Thoracic aorta (tissue), 2 donors: ENCODE measurements at places on chromosomes 5 and 9.
A peak's percentile ranks its signal among the peaks of the same experiment; 100 is the strongest.

GRCh38 chr9:86454701-86455615 lies 100.7 kb upstream of the TUT7 start:
- H3K27me3 ChIP-seq: no peaks in the 10 kb centered on the region
- H3K4me3 ChIP-seq: peak overlapping the region; percentile 50
- H3K27ac ChIP-seq: no peak overlapping the region
- DNase-seq: no peak
- H3K36me3 ChIP-seq: no peaks in the 10 kb centered on the region

DNA sequence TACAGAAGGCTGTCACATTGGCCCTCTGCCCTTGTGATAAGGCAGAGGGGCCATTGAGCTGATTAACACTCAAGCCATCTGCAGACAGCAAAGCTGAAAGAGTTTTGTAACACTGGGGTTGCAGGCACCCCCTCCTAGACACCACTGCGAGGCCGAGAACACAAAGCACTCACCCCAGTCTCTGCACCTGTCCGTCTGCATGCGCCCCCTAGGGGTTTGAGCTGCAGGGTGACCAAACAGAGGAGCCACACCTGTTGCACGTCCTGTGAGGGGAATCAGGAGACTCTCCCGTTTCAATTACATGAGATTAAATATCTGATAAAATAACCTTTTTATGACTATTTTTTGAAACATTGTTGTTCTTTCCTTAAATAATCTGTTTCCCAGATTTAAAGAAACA lies 1180.4 kb downstream of the CDH9 start:
- no peaks in the 10 kb centered on the region for H3K4me1 ChIP-seq
- no peaks in the 10 kb centered on the region for H3K36me3 ChIP-seq
- H3K27ac ChIP-seq: no peak overlapping the region
- no peaks in the 10 kb centered on the region for H3K27me3 ChIP-seq

- H3K27ac ChIP-seq: no peak overlapping the region
- peaks cover 46% of the 10 kb centered on the region for H3K4me1 ChIP-seq
- no peaks in the 10 kb centered on the region for H3K27me3 ChIP-seq
- DNase-seq: no peak
These were observed 14.7 kb downstream of the NIPBL start for GRCh38 chr5:36891266-36891665.

DNA sequence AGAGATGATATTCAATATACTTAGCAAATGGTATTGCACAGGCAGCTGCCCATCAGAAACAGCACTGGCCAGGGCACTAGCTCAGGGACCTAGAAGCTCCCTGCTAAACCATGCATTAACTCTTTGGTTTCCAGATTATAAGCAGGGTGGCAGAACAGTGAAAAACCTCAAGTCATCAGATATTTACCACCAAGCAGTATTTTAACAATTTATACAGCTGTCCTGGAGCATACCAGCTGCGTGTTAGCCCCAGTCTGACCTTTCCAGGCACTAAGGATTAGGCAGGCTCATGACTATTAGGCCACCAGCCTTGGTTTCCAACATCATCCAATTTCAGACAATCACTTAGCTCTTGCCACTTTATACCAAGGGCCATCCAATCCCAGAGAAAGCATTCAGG lies 326.5 kb downstream of the CAAP1 start:
- H3K4me3 ChIP-seq: no peak overlapping the region
- no peaks in the 10 kb centered on the region for H3K27me3 ChIP-seq
- H3K4me1 ChIP-seq: no peaks in the 10 kb centered on the region

DNA sequence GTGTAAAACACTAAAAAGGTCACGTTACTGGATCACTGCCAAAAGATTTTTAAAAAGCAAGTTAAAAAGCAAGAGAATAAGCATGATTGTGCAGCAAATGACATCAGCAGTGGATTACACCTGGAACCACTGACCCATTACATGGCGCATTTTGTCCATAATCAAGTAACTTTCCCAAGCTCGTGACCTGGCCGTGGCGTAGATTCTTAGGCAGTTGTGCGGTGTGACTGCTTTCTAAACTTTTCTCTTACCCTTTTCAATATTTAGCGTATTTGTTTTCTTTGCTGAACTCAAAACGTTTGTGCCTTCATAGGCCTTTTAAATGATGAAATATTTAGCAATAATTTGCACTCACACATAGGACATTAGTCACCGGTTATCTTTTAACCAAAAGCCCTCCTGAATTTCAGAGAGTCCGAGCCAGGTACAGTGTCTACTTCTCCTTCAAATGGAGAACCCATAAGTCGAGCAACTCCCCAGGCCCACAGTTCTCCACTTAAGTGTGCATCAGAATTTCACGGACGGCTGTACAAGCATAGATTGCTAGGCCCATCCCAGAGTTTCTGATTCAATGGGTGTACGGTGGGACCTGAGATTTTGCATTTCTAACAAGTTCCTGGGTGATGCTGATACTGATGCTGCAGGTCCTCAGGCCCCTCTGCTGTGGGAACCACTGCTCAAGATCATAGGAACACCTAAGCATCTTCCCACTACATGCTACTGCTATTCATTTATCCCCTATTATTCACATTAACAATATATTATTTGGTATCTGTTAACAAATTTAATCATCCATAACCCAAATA lies 144.4 kb downstream of the GLIS3 start:
- no peaks in the 10 kb centered on the region for H3K36me3 ChIP-seq
- no peak overlapping the region for H3K27ac ChIP-seq
- H3K4me3 ChIP-seq: no peak overlapping the region
- no peak for DNase-seq
- no peaks in the 10 kb centered on the region for H3K4me1 ChIP-seq
- no peaks in the 10 kb centered on the region for H3K27me3 ChIP-seq

DNA sequence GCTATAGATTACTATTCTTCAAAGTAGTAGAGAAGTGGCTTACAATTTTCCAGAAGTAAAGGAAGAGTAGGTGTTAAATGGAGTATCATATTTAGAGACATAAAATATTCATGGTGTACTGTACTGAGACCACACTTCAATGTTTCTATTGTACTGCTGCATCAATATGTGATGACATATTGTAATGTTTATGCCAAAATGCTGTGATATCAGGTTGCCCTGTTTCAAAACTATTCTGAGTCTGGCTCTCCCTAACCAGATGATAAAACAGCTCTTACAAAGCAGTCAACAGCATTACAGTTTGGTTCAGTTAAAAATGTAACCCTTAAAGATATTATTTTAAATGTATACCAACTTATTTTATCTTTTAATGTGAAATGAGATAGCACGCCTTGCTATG lies 30.8 kb upstream of the ACOT12 start:
- DNase-seq: no peak
- H3K36me3 ChIP-seq: no peaks in the 10 kb centered on the region
- no peaks in the 10 kb centered on the region for H3K27me3 ChIP-seq

GRCh38 chr9:81390792-81391456 lies 298.4 kb downstream of the TLE1 start:
- no peaks in the 10 kb centered on the region for H3K27me3 ChIP-seq
- H3K4me1 ChIP-seq: peaks cover 24% of the 10 kb centered on the region
- no peaks in the 10 kb centered on the region for H3K36me3 ChIP-seq
- DNase-seq: no peak
- no peak overlapping the region for H3K27ac ChIP-seq
- no peak overlapping the region for H3K4me3 ChIP-seq

GRCh38 chr9:32698706-32699277 lies 63.3 kb upstream of the TAF1L start:
- no peaks in the 10 kb centered on the region for H3K27me3 ChIP-seq
- H3K36me3 ChIP-seq: no peaks in the 10 kb centered on the region
- no peaks in the 10 kb centered on the region for H3K4me1 ChIP-seq

GRCh38 chr5:165152058-165152457 lies 1646.6 kb downstream of the MAT2B start:
- H3K4me3 ChIP-seq: no peak overlapping the region
- H3K27me3 ChIP-seq: no peaks in the 10 kb centered on the region
- no peak overlapping the region for H3K27ac ChIP-seq
- H3K36me3 ChIP-seq: no peaks in the 10 kb centered on the region
- DNase-seq: no peak
- no peaks in the 10 kb centered on the region for H3K4me1 ChIP-seq

GRCh38 chr5:159873680-159874079 lies 42.6 kb upstream of the ADRA1B start:
- H3K27me3 ChIP-seq: no peaks in the 10 kb centered on the region
- no peak overlapping the region for H3K4me3 ChIP-seq
- H3K36me3 ChIP-seq: no peaks in the 10 kb centered on the region
- DNase-seq: no peak
- H3K27ac ChIP-seq: no peak overlapping the region

DNA sequence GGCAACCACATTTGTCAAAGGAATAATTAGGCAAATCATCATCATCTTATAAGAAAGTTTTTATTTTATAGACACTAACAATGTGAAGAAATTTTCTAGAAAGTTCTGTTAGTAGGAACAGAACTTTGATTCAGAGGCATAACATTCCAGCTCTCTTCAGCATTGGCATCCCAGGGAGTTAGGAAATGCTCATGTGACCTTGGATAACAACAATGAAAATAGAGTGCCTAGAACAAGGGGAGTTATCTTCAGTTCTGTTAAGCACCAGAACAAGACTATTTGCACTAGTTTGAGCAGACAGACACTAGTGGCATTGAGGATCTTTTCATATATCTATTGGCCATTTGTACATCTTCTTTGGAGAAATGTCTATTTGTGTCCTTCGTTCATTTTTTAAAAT lies 7.0 kb upstream of the NMUR2 start:
- no peak overlapping the region for H3K27ac ChIP-seq
- H3K27me3 ChIP-seq: no peaks in the 10 kb centered on the region
- no peaks in the 10 kb centered on the region for H3K4me1 ChIP-seq

- DNase-seq: no peak
- no peak overlapping the region for H3K4me3 ChIP-seq
- H3K27ac ChIP-seq: no peak overlapping the region
- H3K36me3 ChIP-seq: no peaks in the 10 kb centered on the region
These were observed 63.6 kb upstream of the TNPO1 start for GRCh38 chr5:72752909-72753308.

DNA sequence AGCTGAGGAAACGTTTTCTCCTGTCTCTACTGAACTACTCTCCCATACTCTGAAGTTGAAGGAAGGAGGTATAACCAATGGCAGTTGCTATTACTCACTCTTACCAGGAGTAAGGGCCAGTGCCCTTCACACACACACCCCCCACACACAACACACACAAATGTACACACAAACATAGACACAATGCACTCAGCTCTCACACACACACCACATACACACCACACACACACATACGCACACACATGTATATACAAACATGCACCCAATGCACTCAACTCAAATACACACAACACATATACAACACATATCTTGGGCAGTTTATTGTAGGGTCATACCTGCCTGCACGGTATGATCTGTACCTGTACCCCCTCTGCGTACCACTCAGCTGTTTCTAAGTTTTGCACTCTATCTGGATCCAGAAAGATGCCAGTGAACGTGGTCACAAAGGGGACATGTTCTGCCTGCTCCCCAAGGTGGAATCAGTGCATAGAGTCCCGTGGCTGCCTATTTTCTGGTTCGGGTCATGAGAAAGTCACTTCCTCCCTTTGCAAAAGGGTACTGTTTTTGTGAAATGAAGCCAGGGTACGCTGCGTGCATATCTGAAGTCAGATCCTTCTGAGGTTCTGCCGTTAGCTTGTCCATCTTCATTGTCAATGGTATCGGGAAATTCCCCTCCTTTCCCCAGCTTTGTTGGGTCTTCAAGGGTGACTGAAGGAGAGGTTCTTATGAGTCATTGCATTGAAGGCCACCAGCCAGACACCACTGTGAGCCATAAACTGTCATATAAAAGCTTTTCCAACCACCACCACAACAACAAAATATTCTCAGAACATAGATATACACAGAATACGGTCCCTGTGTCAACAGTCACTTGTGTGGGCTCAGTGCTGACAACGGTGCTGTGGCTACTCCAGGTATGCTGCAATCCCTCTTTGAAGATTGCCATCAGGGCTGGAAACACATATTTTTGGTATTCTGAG lies 131.9 kb downstream of the UGCG start:
- H3K27ac ChIP-seq: no peak overlapping the region
- no peaks in the 10 kb centered on the region for H3K36me3 ChIP-seq
- peaks cover 16% of the 10 kb centered on the region for H3K4me1 ChIP-seq
- no peak overlapping the region for H3K4me3 ChIP-seq

DNA sequence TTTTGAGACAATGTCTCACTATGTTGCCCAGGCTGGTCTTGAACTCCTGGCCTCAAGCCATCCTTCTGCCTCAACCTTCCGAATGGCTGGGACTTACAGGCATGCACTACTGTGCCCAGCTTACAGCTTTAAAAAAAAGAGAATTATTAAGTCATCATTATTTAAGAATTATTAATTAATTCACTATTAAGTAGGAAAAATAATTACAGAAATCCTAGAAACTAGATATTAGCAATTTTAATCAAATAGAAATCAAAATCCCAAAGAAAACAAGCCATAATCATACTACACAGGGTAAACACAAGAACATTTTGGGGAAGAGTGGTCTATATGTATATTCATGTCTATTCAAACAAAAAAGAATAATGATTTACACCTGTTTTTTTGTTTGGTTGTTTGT lies 19.6 kb upstream of the MTMR12 start:
- H3K36me3 ChIP-seq: no peaks in the 10 kb centered on the region
- DNase-seq: no peak
- no peaks in the 10 kb centered on the region for H3K27me3 ChIP-seq

DNA sequence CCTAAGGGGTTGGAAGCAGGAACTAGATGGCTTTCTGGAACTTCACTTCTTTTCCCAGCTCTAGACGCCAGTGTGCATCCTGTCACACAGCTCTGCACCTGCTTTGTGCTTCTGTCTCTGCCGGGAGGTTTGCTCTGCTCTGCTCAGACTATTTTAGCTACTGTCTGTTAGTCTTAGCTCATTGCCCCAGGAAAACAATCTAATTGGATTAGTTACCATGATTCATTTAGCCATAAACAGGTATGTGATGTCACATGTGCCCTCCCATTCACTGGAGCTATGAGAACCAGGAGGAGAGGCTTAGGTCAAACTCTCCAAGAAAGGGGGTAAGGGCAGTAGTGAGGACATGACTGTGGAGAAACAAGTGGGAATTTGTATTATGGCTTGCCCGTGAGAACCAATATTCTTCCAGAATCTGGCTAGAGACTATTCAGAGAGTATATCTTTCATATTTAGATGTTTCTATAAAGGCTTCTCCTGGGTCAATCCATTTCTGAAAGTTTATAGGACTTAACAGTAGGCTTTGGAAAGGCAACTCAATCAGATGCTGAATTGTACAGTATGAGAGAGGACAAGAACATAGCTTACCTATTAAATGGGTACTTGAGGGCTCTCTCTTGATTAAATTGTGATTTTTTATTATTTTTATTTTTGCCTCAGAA lies 22.4 kb upstream of the NREP start:
- no peak for DNase-seq
- H3K27ac ChIP-seq: no peak overlapping the region
- no peaks in the 10 kb centered on the region for H3K27me3 ChIP-seq
- peaks cover 21% of the 10 kb centered on the region for H3K4me1 ChIP-seq
- no peak overlapping the region for H3K4me3 ChIP-seq
- H3K36me3 ChIP-seq: no peaks in the 10 kb centered on the region

DNA sequence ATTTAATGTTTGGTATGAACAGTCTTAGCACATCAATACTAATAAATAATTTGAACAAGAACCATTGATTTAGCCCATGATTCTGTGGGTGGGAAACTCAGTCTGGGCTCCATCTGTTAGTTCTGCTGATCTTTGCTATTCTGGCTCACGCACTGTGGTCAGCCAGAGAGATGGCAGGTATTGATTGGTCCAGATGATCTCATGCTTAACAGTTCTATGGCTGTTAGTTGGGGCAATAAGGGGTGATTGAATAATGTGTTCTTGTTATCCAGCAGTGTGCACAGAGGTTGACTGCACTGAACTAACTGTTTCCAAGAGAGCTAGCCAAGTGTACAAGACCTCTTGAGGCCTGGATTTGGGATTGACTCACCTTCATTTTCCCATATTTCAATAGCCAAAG lies 824.3 kb downstream of the SEMA5A start:
- no peak overlapping the region for H3K27ac ChIP-seq
- no peak for DNase-seq
- no peaks in the 10 kb centered on the region for H3K4me1 ChIP-seq
- no peaks in the 10 kb centered on the region for H3K27me3 ChIP-seq
- H3K36me3 ChIP-seq: no peaks in the 10 kb centered on the region
